ENCODE measurements at places on chromosomes 5 and 9. TPM values are rescaled to one million over a fixed set of nuclear protein-coding genes. Genes with fewer than 3 reads are reported as not detected.

The NUTM2F gene
- polyA plus RNA-seq, result not detected

The PLAC8L1 gene
- polyA plus RNA-seq, result 1.2 TPM

The PTGR1 gene
- polyA plus RNA-seq, result 121 TPM

The FOXD4 gene
- polyA plus RNA-seq, result 1.4 TPM

The CAMK4 gene
- 2.6 TPM for polyA plus RNA-seq

The PRKAA1 gene
- 58.3 TPM for polyA plus RNA-seq

The TMEM174 gene
- polyA plus RNA-seq, result not detected

The TXNDC8 gene
- polyA plus RNA-seq, result not detected

DNA sequence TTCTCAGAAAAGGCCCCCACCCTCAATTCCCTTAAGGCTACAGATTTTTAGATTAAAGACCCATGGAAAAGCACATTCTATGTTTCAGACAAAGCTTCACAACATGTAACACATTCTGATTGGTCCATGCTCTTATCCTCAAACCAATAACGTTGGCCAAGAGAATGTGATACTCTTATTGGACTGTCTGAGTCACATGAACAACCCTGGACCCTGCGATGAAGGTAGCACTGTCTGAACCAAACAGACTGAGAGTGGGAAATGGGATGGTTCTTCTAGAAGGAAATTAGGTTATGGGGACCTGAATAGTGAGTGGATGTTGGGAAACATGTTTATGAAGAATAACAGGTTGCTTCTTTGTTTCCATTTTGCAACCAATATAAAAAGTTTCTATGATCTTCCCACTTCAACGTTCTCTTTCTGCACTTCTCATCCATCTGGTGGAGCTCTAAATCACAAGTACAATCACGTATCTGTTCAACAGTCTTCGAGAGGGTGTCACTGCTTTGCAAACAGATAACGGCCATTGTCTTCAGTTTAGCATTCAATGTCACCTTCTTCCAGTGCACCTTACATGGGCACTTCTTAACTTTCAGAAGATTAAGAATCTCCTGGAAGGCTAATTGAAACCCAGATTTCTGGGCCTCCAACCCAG lies 81.6 kb downstream of the PTCH1 start:
- no peak overlapping the region for H3K27ac ChIP-seq
- H3K4me1 ChIP-seq, result no peaks in the 10 kb centered on the region
- no peaks in the 10 kb centered on the region for H3K36me3 ChIP-seq
- no peak overlapping the region for H3K4me3 ChIP-seq
- no peak for DNase-seq

GRCh38 chr9:73780916-73781315 lies 629.3 kb downstream of the ANXA1 start:
- H3K27me3 ChIP-seq, result no peaks in the 10 kb centered on the region
- no peak overlapping the region for H3K4me3 ChIP-seq
- DNase-seq, result no peak
- H3K4me1 ChIP-seq, result no peaks in the 10 kb centered on the region
- H3K27ac ChIP-seq, result no peak overlapping the region
- no peaks in the 10 kb centered on the region for H3K36me3 ChIP-seq

GRCh38 chr5:103539376-103540330 lies 22.9 kb downstream of the NUDT12 start:
- H3K27ac ChIP-seq, result no peak overlapping the region
- no peaks in the 10 kb centered on the region for H3K36me3 ChIP-seq
- no peak for DNase-seq
- no peaks in the 10 kb centered on the region for H3K4me1 ChIP-seq
- no peak overlapping the region for H3K4me3 ChIP-seq

DNA sequence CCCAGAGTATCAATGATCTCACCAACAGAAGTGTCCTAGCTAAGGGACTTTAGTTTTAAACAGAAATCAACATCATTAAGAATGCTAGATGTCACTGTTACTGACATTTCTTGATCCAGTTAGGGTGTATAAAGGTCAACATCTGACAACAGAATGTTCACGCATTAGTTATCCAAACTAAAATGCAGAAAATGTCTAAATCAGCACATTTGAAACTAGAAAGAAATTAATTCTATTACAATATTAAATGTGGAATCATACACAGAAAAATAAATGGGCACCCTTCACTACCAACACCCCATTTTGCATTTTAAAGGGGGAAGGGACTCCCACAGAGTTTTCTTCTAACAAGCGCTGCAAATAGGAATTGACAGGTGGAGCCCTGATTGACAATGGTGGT lies 24.5 kb downstream of the ELAVL2 start:
- no peaks in the 10 kb centered on the region for H3K27me3 ChIP-seq
- no peaks in the 10 kb centered on the region for H3K4me1 ChIP-seq
- no peaks in the 10 kb centered on the region for H3K36me3 ChIP-seq
- H3K27ac ChIP-seq, result no peak overlapping the region
- DNase-seq, result no peak

- no peaks in the 10 kb centered on the region for H3K4me1 ChIP-seq
- no peak overlapping the region for H3K4me3 ChIP-seq
- peaks cover 2% of the 10 kb centered on the region for H3K27me3 ChIP-seq
- H3K36me3 ChIP-seq, result no peaks in the 10 kb centered on the region
- no peak for DNase-seq
- H3K27ac ChIP-seq, result no peak overlapping the region
These were observed 7.1 kb upstream of the IFNA6 start for GRCh38 chr9:21357479-21358460.

DNA sequence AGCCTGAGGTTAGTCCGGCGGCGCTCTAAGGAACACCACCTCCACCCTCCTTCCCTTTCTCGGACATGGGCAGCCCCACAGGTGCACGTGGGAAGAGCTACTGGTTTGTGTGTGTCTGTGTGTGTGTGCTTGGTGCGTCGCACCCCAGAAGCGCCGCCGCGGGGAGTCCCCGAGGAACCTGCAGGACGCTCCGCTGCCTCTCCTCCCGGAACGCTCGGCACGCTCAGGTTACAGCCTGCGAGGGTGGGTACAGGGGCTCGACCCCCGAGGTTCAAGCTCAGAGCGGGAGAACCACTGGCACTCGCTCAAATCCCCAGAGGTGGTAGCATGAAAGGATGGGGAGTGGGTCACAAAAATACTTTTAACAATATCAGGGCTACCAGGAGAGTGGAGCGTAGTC lies 2.0 kb downstream of the ASTN2 start:
- no peak for DNase-seq
- no peak overlapping the region for H3K27ac ChIP-seq
- H3K4me3 ChIP-seq, result no peak overlapping the region

GRCh38 chr5:33854733-33855151 lies 37.0 kb downstream of the ADAMTS12 start:
- no peaks in the 10 kb centered on the region for H3K36me3 ChIP-seq
- no peaks in the 10 kb centered on the region for H3K27me3 ChIP-seq
- H3K27ac ChIP-seq, result no peak overlapping the region
- H3K4me1 ChIP-seq, result peaks cover 49% of the 10 kb centered on the region
- DNase-seq, result peak; percentile 11
- no peak overlapping the region for H3K4me3 ChIP-seq

- H3K27me3 ChIP-seq, result no peaks in the 10 kb centered on the region
- no peak overlapping the region for H3K4me3 ChIP-seq
- no peaks in the 10 kb centered on the region for H3K36me3 ChIP-seq
- H3K27ac ChIP-seq, result no peak overlapping the region
- H3K4me1 ChIP-seq, result no peaks in the 10 kb centered on the region
These were observed 74.5 kb downstream of the WNK2 start for GRCh38 chr9:93258419-93258817.

DNA sequence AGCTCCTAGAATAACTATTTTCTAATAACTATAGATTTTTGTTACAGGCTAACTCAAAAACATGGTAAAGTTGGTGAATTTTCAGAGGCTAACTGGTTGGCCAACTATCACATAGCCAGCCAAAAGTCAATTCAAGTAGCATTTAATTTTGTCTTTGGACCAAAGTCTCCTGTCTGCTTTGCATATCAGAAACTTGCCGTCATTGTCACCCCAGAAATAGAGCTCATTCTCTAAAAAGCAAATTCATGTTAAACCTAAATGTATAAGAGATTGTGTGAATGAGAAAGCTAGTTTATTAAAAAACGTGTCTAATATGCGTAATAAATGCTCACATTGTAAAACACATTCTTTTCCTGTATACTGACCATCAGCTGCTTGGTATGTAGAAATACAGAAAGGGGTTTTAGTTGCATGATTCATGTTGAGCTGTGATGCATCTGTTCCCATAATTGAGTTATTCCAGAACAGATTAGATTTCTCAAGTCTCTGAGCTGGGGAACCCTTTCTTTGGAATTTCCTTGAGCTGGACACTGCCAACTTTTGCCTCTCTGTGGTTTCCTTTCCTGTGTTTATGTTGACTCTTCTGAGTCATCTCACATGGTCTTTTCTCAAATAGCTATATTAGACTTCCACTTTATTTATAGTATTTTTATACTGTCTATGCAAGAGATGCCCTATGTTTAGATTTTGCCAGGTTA lies 7.3 kb downstream of the SRFBP1 start:
- no peak overlapping the region for H3K27ac ChIP-seq
- DNase-seq, result no peak
- H3K27me3 ChIP-seq, result no peaks in the 10 kb centered on the region
- peaks cover 8% of the 10 kb centered on the region for H3K4me1 ChIP-seq
- no peaks in the 10 kb centered on the region for H3K36me3 ChIP-seq

GRCh38 chr9:87039809-87040392 lies 92.6 kb upstream of the GAS1 start:
- no peak overlapping the region for H3K27ac ChIP-seq
- no peak overlapping the region for H3K4me3 ChIP-seq
- no peak for DNase-seq
- no peaks in the 10 kb centered on the region for H3K27me3 ChIP-seq

DNA sequence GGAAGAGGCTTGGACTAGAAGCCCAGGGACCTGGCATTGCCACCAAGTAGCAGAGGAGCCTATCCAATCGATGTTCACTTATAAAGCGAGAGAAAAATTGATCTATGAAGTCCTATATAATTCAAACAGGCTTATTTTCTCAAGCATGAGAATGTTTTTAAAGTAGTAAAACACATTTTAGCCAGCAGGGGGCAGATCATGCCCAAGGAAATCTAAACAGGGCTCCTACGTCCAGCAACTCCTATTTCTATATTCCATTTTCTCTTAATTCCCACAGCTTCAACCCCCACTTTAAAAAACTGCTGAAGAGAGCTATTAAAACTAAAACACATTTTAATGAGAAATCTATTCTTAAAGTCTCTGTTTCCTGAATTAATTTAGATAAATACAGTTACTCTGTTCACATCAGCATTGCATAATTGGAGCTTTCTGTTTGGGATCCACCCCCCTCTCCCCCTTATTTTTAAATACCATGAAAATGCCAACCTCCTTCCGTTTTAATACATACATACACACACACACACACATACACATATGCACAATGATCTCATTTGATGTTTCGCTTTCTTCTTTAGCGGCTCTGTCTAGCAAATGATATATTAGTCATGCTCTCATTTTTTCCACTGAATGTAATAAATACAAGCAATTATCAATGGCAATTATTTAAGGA lies 144.9 kb downstream of the MYO10 start:
- H3K27me3 ChIP-seq, result no peaks in the 10 kb centered on the region
- H3K36me3 ChIP-seq, result no peaks in the 10 kb centered on the region
- H3K4me1 ChIP-seq, result no peaks in the 10 kb centered on the region
- no peak overlapping the region for H3K27ac ChIP-seq
- DNase-seq, result peak; percentile 44
- no peak overlapping the region for H3K4me3 ChIP-seq

DNA sequence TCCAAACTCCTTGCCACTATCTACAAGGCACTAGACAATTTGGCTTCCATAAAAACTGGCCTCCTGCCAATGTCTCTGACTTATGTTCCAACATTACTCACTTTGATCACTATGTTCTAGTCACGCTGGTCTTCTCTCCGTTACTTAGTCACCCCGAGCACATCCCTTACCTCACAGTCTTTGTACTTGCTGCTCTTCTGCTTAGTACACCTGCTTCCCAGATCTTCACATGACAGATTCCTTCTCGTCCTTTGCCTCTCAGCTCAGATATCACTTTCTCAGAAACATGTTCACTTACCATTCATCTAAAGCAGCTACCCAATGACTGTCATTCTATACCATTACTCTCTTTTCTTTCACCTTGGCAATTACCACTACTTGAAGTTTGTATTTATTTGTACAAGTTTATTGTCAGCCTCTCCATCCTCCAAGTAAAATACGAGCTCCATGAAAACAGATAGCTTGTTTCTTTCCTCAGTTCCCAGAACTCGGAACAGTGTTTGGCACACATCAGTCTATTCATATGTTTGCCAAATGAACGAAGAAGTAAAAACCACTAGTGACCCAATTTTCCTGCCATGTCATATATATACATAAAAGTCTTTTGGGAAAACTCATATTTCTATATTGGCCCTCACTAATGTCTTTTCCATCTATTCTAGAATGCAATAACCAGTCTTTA lies 5.9 kb upstream of the SLC22A5 start:
- no peaks in the 10 kb centered on the region for H3K27me3 ChIP-seq
- H3K27ac ChIP-seq, result peak overlapping the region; percentile 50
- DNase-seq, result peak; percentile 92
- no peaks in the 10 kb centered on the region for H3K36me3 ChIP-seq
- H3K4me3 ChIP-seq, result no peak overlapping the region
- H3K4me1 ChIP-seq, result peaks cover 25% of the 10 kb centered on the region

DNA sequence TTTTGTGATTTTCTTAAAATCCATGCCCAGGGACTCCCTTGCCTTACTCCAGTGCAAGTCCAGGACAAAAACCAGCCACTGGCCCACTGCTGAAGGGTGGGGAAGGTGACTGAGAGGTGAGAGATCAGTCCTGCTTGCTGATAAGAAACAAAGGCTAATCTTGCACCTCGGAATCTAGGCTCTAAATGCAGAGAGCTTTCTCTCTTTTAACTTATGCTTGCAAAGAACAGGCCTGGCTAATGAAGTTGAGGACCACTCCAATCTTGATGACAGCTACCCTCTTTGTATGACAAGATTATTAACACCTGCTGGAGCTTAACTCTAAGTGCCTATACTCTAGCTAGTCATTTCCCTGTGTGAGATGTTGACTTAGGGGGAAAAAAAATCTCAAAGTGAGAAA lies 8.8 kb downstream of the TLE1 start:
- DNase-seq, result no peak
- no peak overlapping the region for H3K4me3 ChIP-seq
- H3K36me3 ChIP-seq, result no peaks in the 10 kb centered on the region
- no peak overlapping the region for H3K27ac ChIP-seq
- peaks cover 50% of the 10 kb centered on the region for H3K4me1 ChIP-seq
- H3K27me3 ChIP-seq, result no peaks in the 10 kb centered on the region

GRCh38 chr5:120873083-120873482 lies 409.0 kb downstream of the PRR16 start:
- no peak overlapping the region for H3K4me3 ChIP-seq
- H3K36me3 ChIP-seq, result no peaks in the 10 kb centered on the region
- H3K27ac ChIP-seq, result no peak overlapping the region
- no peaks in the 10 kb centered on the region for H3K4me1 ChIP-seq

DNA sequence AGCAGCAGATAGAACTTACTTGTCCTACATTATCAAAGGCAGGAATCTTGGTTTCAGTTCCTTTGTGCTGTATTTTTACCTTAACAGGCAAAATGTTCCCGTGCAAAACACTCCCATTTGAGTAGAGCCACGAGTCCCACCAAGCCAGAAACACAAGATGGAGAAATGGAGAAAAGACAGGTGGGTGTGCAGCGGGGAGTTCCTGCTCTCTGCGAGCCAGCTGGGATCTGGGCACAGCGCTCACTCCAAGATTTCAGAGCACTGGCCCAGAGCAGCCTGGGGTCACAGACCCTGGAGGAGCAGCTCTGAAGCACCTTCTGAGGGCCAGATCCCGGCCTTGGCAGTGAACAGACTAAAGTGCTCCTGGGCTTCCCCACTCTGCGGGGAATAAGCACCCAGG lies 2.9 kb downstream of the UCK1 start:
- H3K27ac ChIP-seq, result no peak overlapping the region
- peaks cover 15% of the 10 kb centered on the region for H3K4me1 ChIP-seq
- no peaks in the 10 kb centered on the region for H3K36me3 ChIP-seq

GRCh38 chr9:18238254-18238653 lies 235.7 kb upstream of the ADAMTSL1 start:
- peaks cover 7% of the 10 kb centered on the region for H3K27me3 ChIP-seq
- H3K36me3 ChIP-seq, result no peaks in the 10 kb centered on the region
- no peaks in the 10 kb centered on the region for H3K4me1 ChIP-seq
- H3K27ac ChIP-seq, result no peak overlapping the region
- no peak for DNase-seq
